ENCODE measurements at places on chromosomes 3 and 15.
A peak's percentile ranks its signal among the peaks of the same experiment; 100 is the strongest.

GRCh38 chr15:65318870-65319356, 14.4 kb downstream of the RNU5B-1 start:
- no peak overlapping the region for H3K27ac ChIP-seq
- H3K4me3 ChIP-seq, result no peak overlapping the region
- ATAC-seq, result peak; percentile 99

DNA sequence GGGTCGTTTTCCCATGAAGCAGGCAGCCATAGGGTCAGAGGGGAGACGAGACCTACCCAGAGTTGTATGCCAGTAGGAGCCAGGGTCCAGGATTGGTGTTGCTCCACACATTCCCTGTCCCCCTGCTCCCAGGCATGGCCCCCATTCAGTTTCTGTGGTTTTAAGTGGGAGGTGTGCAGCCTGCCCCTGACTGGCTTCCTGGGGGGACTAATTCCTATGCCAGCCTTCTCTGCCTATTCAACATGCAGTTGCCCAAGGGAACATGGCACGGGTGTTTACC, 126.3 kb downstream of the EEFSEC start:
- no peak overlapping the region for H3K27ac ChIP-seq
- no peak overlapping the region for H3K4me3 ChIP-seq
- no peak for ATAC-seq
- H3K36me3 ChIP-seq, result no peaks in the 10 kb centered on the region
- H3K4me1 ChIP-seq, result no peaks in the 10 kb centered on the region

DNA sequence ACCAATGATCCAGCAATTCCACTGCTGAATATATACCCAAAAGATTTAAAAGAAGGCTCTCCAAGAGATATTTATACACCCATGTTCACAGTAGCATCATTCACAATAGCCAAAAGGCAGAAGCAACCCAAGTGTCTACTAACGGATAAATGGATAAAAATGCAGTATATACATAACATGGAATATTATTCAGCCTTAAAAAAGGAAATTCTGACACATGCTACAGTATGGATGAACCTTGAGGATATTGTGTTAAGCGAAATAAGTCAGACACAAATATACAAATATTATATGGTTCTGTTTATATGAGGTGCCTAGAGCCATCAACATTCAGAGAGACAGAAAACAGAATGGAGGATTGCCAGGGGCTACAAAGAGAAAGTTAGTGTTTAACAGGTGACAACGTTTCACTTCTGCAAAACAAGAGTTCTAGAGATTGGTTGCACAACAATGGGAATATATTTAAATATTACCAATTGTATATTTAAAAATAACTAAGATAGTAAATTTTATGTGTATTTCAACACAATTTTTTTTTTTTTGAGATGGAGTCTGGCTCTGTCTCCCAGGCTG, 69.4 kb downstream of the STAG1 start:
- no peak for ATAC-seq
- H3K27ac ChIP-seq, result no peak overlapping the region
- H3K27me3 ChIP-seq, result no peaks in the 10 kb centered on the region
- H3K36me3 ChIP-seq, result peaks cover 13% of the 10 kb centered on the region

GRCh38 chr3:134852893-134853351, 57.9 kb downstream of the EPHB1 start:
- peaks cover 3% of the 10 kb centered on the region for H3K27me3 ChIP-seq
- no peak overlapping the region for H3K27ac ChIP-seq
- peak; percentile 33 for ATAC-seq
- no peaks in the 10 kb centered on the region for H3K36me3 ChIP-seq
- peak overlapping the region; percentile 4 for H3K4me3 ChIP-seq

DNA sequence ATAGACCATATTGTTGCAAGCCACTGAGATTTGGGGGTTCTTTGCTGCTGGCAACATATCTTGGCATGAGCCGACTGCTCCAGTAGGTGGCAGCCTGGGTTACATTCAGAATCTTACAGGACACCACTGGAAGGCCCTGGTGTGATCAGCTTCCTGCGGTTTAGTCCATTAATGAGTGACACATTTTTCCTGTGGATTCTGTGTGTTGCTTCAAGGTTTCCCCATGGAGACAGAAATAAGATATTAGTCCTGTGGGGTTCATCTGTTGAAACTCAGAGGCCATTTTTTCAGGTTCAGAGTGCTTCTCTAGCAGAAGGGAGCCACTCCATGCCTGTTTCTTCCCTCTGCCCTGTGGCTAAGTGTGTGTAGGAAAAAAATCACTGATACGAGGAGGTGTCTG, 116.2 kb downstream of the MFSD1 start:
- no peaks in the 10 kb centered on the region for H3K36me3 ChIP-seq
- H3K4me3 ChIP-seq, result no peak overlapping the region
- H3K4me1 ChIP-seq, result no peaks in the 10 kb centered on the region
- ATAC-seq, result no peak

- no peaks in the 10 kb centered on the region for H3K36me3 ChIP-seq
- no peak overlapping the region for H3K27ac ChIP-seq
- ATAC-seq, result no peak
- no peaks in the 10 kb centered on the region for H3K4me1 ChIP-seq
These were observed 27.3 kb downstream of the LARP6 start for GRCh38 chr15:70826634-70827033.

DNA sequence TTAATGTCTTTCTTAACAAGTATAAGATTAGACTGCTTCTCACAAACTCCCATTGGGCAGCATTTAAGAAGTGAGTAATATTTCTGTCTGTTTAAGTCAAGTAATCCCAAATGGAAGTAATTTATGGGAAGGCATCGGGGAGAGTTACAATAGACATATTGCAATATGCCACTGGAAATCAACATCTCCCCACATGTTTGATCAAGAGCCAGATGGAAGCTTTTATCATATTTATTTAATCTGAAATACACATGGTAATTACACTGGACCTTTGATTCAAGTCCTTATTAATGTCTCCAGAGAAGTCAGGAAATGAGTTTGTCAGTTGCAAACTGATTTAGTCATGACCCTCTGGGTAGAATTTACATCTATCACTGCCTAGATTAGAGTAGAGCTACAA, 943.8 kb downstream of the VGLL3 start:
- H3K27ac ChIP-seq, result no peak overlapping the region
- no peak for ATAC-seq
- no peaks in the 10 kb centered on the region for H3K4me1 ChIP-seq
- no peak overlapping the region for H3K4me3 ChIP-seq
- no peaks in the 10 kb centered on the region for H3K27me3 ChIP-seq

- no peak for ATAC-seq
- H3K36me3 ChIP-seq, result no peaks in the 10 kb centered on the region
- H3K4me3 ChIP-seq, result no peak overlapping the region
These were observed 110.5 kb upstream of the ADAMTS9 start for GRCh38 chr3:64798316-64798715.

DNA sequence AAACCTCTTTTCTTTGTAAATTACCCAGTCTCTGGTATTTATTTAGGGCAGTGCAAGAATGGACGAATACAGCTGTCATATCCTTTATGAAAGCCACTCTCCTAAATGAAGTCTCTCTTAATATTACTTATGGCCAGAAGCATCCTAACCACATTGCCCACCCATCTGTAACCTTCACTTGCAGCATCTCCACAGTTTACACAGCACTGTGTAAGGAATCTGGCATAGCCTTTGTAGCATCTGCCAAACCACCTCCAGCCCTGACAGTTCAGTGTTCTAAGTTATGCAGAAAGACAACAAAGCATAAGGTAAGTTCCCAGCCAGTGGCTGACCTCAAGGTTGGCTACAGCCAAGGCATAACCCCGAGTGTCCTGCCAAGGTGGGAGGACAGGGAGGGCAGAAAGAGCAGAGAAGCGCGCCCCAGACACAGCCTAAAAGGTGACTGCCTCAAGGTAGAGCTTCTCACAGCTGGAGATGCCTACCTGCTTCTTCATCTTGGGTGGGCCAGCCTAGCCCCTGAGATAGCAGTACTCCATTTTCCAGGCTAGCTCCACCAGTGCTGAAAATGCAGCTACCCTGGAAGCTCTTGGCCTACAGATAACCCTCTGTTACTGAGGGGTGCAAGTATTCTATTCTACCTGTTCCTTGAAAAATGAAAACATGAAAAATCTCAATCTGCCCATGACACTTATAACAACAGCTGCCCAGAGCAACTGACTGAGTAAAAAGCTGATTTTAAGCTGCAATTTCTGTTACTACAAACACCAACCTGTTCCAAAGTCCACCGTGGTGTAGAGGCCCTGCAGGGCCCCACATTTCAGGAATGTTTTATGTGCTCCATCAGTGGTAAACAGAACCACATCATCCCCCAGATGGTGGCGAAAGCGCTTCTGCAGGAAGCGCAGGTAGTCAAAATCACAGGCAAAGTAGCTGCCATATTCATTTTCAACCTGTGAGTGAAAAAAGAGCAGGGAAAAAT, 39.3 kb downstream of the GLB1 start:
- peak overlapping the region; percentile 79 for H3K4me3 ChIP-seq
- H3K36me3 ChIP-seq, result peaks cover 94% of the 10 kb centered on the region
- H3K27me3 ChIP-seq, result no peaks in the 10 kb centered on the region
- peak overlapping the region; percentile 99 for H3K27ac ChIP-seq
- no peak for ATAC-seq

- peak; percentile 64 for ATAC-seq
- no peaks in the 10 kb centered on the region for H3K4me1 ChIP-seq
- H3K4me3 ChIP-seq, result no peak overlapping the region
- H3K27ac ChIP-seq, result no peak overlapping the region
These were observed 11.6 kb downstream of the WWTR1 start for GRCh38 chr3:149646181-149646766.

DNA sequence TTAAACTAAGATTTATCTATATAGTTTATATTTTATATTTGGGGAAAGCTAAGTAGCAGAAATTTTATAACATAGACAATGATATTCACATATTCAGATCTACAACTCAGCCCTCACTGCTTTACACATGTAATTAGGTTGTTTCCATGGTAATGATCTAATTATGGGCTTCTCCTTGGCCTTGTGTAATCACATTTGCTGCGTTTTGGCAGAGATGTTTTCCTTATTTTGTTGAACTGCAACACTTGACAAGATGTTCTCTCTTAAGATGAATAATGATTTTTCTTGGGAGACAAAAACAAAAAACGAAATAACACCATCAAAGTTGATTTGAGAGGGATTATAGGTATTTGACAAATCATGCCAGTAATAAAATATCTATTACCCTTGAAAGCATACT, 635.6 kb upstream of the TBL1XR1 start:
- no peaks in the 10 kb centered on the region for H3K27me3 ChIP-seq
- H3K36me3 ChIP-seq, result no peaks in the 10 kb centered on the region
- H3K4me1 ChIP-seq, result peaks cover 19% of the 10 kb centered on the region
- no peak for ATAC-seq
- H3K27ac ChIP-seq, result no peak overlapping the region

GRCh38 chr15:66809664-66810063, 107.6 kb downstream of the SMAD6 start:
- H3K27ac ChIP-seq, result no peak overlapping the region
- no peaks in the 10 kb centered on the region for H3K36me3 ChIP-seq
- no peaks in the 10 kb centered on the region for H3K4me1 ChIP-seq
- ATAC-seq, result no peak
- no peak overlapping the region for H3K4me3 ChIP-seq
- H3K27me3 ChIP-seq, result peaks cover 11% of the 10 kb centered on the region

- peak; percentile 56 for ATAC-seq
- peak overlapping the region; percentile 21 for H3K27ac ChIP-seq
- H3K4me3 ChIP-seq, result peak overlapping the region; percentile 81
These were observed 740 bp upstream of the ZBTB47 start for GRCh38 chr3:42652611-42653302.

DNA sequence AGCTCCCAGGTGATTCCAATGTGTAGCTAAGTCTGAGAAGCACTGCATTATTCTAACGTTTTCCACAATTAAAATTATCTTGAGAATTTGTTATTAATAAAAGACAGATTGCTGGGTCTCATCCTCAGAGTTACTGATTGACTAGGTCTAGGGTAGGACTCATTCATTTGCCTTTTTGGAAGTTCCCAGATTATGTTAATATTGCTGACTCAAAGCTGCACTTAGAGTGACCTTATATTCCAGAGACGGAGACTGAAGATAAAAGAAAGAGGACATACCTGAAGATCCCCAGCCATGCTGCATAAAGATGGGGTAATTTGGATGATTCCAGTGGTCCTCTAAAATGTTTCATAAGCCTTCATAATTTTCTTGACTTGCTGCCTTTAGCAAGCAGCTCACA, 81.8 kb downstream of the PLSCR2 start:
- H3K27me3 ChIP-seq, result peaks cover 6% of the 10 kb centered on the region
- no peak overlapping the region for H3K4me3 ChIP-seq
- no peak overlapping the region for H3K27ac ChIP-seq
- no peaks in the 10 kb centered on the region for H3K36me3 ChIP-seq
- ATAC-seq, result no peak

GRCh38 chr15:74217907-74218885, 15.6 kb upstream of the STRA6 start:
- H3K4me1 ChIP-seq, result no peaks in the 10 kb centered on the region
- H3K4me3 ChIP-seq, result no peak overlapping the region
- H3K36me3 ChIP-seq, result no peaks in the 10 kb centered on the region
- ATAC-seq, result no peak
- no peak overlapping the region for H3K27ac ChIP-seq

- H3K36me3 ChIP-seq, result peaks cover 34% of the 10 kb centered on the region
- no peak for ATAC-seq
These were observed 19.6 kb downstream of the EIF2AK4 start for GRCh38 chr15:39953521-39953920.
